ENCODE measurements at places on chromosomes 6 and 20. TPM values are rescaled to one million over a fixed set of nuclear protein-coding genes. Genes with fewer than 3 reads are reported as not detected.

GRCh38 chr6:52409499-52409898 is 10.6 kb upstream of the EFHC1 start:
- DNase-seq, result no peak

- DNase-seq, result no peak
These were observed 72.3 kb downstream of the ZNF133 start for GRCh38 chr20:18360635-18361034.

- DNase-seq, result no peak
These were observed 22.6 kb upstream of the APCDD1L start for GRCh38 chr20:58537831-58538230.

- no peak for DNase-seq
These were observed 243.1 kb downstream of the ESR1 start for GRCh38 chr6:152050451-152051195.

DNA sequence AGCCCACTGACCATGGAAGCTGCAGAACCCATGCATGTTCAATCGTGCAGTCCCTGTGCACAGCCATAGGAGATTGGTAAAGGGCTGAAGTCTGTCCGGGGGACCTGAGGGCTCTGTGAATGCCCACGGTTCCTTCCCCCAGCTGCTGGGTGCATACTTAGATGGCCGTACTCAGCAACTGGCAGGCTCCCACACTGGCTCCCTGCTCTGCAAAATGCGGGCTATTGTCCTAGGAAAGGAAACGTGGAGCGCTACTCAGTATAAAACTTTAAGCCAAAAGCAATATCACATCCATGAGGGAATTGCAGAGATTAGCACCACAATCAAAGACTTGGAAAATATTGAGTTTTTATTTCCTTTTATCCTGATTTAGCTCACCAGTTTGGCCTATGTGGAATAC is 202.0 kb downstream of the WDR27 start:
- no peak for DNase-seq

- DNase-seq, result no peak
These were observed 100.8 kb downstream of the GRM4 start for GRCh38 chr6:34044945-34045595.

- no peak for DNase-seq
These were observed 488.6 kb upstream of the SULF2 start for GRCh38 chr20:48273843-48274242.

- no peak for DNase-seq
These were observed 88.6 kb upstream of the MOCS1 start for GRCh38 chr6:40022867-40023266.

- no peak for DNase-seq
These were observed 26.1 kb upstream of the KCNQ5 start for GRCh38 chr6:72595812-72596211.

DNA sequence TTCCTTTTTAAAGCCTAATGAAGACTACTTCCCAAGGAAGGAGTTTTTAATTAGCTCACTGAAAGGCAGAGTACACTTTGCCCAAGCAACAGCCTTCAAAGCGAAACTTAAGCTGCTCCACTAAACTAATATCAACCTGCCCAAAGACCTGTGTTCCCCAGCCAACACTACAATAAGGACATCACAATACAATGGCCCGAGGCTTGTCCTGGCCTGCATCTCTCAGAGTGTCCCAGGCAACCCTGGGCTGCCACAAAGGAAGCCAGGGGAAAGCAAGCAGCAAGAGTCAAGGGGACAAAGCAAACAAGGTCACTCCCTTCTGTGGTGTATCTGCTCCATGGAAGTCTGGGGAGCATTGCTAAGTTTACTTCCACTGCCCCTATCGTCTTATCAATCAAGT is 52.3 kb downstream of the PIGU start:
- no peak for DNase-seq

DNA sequence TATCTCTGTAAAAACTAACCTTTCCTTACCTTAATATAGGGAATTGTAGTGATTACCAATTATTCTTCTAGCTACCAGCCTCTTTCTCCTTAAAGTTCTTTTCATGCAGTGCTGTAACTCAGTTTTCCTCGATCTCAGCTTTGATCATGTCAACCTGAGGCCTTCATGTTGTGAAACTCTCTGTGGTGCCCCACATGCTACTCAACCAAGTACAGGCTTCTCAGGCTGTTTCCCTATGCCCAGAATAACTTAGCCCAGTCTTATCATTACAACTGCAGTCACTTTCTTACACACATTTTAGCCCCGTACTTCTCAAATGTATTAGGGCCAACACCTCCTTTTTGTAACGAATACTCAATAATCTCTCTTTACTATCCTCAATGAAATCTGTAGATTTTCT is 90.1 kb upstream of the SUPT3H start:
- no peak for DNase-seq

FNDC11 gene
- polyA plus RNA-seq, result 0.13 TPM

RAB44 gene
- 0.05 TPM for polyA plus RNA-seq

PGBD1 gene
- polyA plus RNA-seq, result 7.1 TPM

KCNK5 gene
- polyA plus RNA-seq, result 1.5 TPM

ANKEF1 gene
- 1.2 TPM for polyA plus RNA-seq

DEF6 gene
- 4.9 TPM for polyA plus RNA-seq

CFB gene
- polyA plus RNA-seq, result 1.0 TPM
